Smooth muscle cell of bladder (primary cell): ENCODE measurements at places on chromosomes 16 and 17. TPM values are rescaled to one million over a fixed set of nuclear protein-coding genes. Genes with fewer than 3 reads are reported as not detected.

The REXO5 gene
- 4.1 and 4.9 TPM in 2 replicates for total RNA-seq

The RAB37 gene
- total RNA-seq = 0.09 and 0.43 TPM in 2 replicates

The GALNS gene
- total RNA-seq = 18.5 and 25.1 TPM in 2 replicates

The PIMREG gene
- 2.7 and 4.3 TPM in 2 replicates for total RNA-seq

The ZBTB4 gene
- total RNA-seq = 14.8 and 19.0 TPM in 2 replicates

The BEAN1 gene
- total RNA-seq = not detected in 2 replicates

The FGF11 gene
- total RNA-seq = 0.71 and 3.4 TPM in 2 replicates

The LRRC46 gene
- total RNA-seq = 0.09 TPM in 1 of 2 replicates, not detected in the other

The CDH1 gene
- under 0.01 and 0.09 TPM in 2 replicates for total RNA-seq

The HOXB3 gene
- total RNA-seq = under 0.01 and 0.28 TPM in 2 replicates

The SMIM5 gene
- total RNA-seq = not detected in 2 replicates

The MAPK8IP3 gene
- total RNA-seq = 34.0 and 41.1 TPM in 2 replicates

The IL21R gene
- 4.8 and 11.7 TPM in 2 replicates for total RNA-seq

The VASN gene
- 86.0 and 107 TPM in 2 replicates for total RNA-seq

The PRCD gene
- 7.8 and 11.1 TPM in 2 replicates for total RNA-seq

The MMP25 gene
- total RNA-seq = under 0.01 TPM in 1 of 2 replicates, not detected in the other

The PYY gene
- total RNA-seq = not detected in 2 replicates

The ZNF19 gene
- 2.4 and 2.6 TPM in 2 replicates for total RNA-seq

The SOX15 gene
- 0.14 and 0.18 TPM in 2 replicates for total RNA-seq

The CTF1 gene
- total RNA-seq = 1.6 and 1.7 TPM in 2 replicates

The ZNF385C gene
- total RNA-seq = under 0.01 TPM in 1 of 2 replicates, not detected in the other

The FZD2 gene
- total RNA-seq = 7.7 and 10.0 TPM in 2 replicates
